ENCODE measurements at places on chromosomes 4 and X. TPM values are rescaled to one million over a fixed set of nuclear protein-coding genes. Genes with fewer than 3 reads are reported as not detected.

The HOPX gene
- 118 TPM for total RNA-seq

The MAGEA10 gene
- total RNA-seq, result not detected

The CFAP47 gene
- total RNA-seq, result not detected

The SMIM31 gene
- not detected for total RNA-seq

The HS3ST1 gene
- 0.05 TPM for total RNA-seq

The INPP4B gene
- total RNA-seq, result 65.0 TPM

The LNX1 gene
- total RNA-seq, result not detected

The CCDC110 gene
- 0.09 TPM for total RNA-seq

The LAMTOR3 gene
- 31.9 TPM for total RNA-seq

The ARHGAP4 gene
- 105 TPM for total RNA-seq

GRCh38 chrX:47581731-47582647 lies at the start of gene TIMP1:
TIMP1 (plus strand) TSS chrX:47582436; CDS start chrX:47583416, 980 bp downstream.
- ATAC-seq, result peak; percentile 81

- ATAC-seq, result peak; percentile 70
Measured at GRCh38 chrX:129769467-129770154, 10.1 kb upstream of the SASH3 start.

GRCh38 chrX:130467936-130468335 lies 66.1 kb downstream of the RBMX2 start:
- ATAC-seq, result no peak

DNA sequence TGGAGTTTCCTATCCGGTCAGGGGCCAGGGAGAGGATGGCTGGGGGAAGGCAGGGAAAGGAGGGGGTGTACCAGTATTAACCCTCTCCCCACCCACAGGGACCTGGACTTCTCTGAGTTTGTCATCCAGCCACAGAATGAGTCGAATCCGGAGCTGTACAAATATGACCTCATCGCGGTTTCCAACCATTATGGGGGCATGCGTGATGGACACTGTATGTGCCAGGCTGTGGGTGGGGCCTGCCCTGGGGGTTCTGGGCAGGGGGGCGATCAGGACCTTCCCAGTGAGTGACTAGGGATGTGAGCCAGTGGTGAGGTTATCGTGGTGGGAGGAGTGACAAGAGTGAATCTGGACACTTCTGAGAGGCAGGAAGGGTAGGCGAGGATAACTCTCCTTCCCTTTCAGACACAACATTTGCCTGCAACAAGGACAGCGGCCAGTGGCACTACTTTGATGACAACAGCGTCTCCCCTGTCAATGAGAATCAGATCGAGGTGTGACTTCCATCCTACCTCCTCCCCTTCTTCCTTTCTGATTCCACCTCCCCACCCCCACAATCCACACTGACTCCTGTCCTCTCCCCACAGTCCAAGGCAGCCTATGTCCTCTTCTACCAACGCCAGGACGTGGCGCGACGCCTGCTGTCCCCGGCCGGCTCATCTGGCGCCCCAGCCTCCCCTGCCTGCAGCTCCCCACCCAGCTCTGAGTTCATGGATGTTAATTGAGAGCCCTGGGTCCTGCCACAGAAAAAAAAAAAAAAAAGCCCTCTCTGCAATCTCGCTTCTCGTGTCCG lies 14.6 kb downstream of the USP11 start:
- ATAC-seq, result peak; percentile 72

DNA sequence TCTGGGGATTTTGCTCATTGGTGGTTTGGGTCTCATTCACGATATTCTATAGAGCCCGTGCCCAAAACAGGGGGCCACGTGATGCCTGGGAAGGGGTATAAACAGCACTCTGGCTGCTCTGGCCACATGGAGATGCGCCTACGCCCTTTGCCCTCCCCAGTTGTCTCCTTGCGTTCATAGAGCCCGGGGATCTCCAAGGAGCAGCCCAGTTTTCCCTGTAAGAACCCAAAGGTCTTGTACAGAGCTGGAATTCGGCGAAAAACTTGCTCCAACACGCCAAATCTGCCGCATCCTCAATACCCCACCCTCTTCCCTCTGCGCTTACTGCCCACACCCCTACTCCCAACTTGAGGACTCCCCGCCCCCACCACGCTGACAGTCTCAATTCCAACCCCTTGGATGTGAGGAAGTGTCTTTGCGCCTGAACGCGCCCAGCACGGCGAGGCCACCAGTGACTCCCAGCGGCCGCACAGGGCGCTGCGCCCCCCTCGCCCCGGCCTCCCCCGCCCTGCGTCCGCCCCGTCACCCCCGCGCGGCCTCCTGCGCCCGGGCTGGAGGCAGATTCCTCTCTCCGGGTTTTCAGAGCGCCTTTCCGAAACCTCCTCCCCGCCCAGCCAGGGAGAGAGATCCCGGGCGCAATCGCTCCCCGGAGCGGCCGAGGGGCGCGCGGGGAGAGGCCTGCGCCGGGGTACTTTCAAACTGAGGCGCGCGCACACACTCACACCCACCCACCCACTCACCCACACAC lies at the start of gene NHS:
Gene NHS, plus strand, starts transcription at position 582 of the 748 bp plus-strand sequence. CDS start 558 bp downstream, outside the sequence.
- no peak for ATAC-seq

- no peak for ATAC-seq
Measured at GRCh38 chr4:82268826-82269193, 105.0 kb downstream of the HNRNPD start.

DNA sequence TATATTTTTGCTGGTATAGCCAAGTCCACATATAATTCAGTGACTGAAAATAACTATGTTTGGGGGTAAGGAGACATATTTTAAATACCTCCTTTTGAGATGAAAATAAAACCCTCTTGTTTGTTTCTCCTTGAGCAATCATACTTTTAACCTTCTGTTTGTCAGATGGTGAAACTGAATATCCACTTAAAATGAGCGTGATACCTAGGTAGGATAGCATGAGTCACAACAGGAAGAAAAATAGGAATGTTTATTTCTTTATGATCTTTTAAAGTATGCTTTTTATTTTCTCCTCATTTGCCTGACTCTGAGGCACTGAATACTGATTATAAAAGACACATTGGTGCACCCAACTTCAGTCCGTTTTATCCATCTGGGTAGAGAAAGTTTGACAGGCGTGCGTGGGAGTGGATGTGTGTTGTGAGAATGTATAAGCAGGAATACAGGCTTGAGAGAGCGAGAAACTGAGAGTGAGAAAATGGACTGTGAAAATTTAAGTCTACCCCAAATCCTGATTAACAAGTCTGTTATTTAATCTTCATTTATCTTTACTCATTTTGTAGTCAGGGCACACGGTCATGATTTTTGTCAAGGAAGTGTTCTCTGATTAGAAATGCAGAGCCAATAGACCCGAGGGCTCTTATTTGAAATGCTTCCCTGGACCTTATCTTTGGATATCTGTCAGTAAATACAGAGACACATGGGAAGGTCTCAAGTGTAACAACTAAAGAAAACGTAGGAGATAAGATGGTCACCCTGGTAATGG lies 62.1 kb upstream of the ANTXR2 start:
- no peak for ATAC-seq

DNA sequence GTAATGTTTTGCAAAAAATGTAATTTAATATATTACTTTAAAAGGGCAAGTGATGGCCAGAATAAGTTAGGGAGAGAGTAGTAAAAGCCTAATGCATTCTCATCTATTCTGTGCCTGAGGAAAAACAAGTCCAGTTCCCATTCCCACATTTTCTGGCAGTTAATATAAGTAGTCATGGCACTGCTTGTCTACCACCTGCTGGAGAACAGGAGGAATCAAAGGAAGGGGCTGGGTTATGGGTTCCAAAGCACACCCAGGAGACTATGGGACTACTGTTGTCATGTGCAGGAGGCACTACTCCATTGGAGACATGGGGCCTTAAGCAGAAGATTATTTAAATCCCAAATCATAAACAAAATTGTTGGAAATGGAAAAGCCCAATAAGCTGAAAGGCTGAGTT lies 2618.6 kb downstream of the ARAP2 start:
- ATAC-seq, result no peak

DNA sequence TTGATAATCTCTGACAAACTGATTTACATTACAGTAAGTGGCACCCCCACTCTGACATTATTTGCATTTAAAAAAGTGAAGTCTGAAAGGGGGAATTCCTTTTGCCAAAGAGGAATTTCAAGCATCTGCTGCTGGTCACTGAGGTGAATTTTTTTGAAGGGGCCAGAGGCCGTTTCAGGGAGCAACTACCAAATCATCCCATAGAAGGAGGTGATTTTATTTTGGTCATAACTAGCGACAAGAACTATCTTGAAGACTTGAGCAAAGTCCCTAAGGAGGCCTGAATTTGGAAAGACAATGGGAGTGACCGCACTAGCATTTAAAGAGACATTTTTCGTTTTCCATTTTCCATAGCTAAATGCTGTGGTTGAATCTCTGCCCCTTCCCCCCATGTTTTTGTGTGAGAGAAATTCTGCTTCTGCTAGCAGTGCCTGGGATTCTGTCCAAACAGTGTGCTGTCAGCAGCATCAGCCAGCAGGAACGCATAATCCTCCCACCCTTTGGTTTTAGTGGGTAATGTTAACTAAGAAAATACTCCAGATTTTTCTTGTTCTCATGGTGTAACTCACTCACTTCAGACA lies 110.1 kb upstream of the MED14 start:
- no peak for ATAC-seq

DNA sequence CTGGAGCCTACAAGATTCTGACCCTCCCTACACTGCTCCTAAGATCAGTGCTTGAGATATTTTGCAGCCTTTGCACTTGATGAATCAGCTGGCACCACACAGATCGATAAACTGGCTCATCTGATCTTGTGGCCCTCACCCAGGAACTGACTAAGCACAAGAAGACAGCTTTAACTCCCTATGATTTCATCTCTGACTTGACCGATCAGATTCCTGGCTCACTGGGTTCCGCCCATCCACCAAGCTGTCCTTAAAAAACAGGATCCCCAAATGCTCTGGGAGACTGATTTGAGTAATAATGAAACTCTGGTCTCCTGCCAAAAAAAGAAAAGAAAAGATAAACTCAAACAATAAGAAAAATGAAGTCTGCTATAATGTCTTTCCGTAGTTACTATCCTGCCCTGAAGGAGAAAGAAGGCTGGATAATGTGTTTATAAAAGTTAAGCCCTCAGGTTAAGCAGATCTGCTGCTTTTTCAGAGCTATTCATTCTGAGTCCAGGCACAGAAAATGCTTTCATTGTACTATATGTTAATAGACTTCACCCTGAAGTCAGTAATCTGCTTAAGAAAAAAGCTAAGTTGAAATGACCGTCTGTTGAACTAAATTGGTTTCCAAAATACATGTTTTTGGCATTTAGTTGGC lies 795.2 kb downstream of the TRIML1 start:
- ATAC-seq, result no peak

DNA sequence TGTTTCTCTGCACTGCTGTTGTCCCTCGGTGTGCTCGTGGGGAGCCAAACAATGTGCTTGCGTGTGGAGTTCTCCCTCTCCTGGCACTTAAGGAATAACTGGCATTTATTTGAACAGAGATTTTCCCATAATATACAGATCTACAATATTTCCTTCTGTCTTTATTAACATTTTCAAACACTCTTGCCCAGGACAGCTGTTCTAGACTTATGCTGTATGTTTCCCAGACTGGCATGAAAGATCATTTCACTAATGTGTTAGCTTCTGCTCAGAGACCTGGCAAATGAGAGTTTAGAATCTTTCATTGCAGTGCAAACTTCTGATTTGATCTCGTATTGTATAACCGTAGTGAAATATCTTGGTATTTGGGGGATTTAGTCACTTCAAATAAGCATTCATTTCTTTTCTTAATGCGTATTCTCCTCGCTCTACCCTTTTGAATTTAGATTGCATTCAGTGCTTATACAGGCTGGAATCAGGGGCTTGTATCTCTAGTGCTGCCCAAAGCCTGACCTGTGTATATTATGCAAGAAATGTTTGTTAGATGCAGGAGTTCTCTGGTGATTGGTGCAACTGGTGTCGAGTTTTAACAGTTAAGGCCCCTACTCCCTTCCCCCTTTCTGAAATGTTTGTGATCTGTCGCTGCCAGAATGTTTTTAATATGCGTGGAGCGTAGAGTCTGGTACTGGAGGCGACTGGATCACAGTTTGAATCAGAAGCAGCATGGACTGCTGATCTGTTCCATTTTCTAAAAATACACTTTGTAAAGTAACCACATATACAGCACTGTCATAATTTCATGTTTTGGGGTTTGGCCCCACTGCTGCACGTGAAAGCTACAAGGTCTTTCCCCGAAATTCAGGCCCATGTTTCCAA lies 326.3 kb downstream of the ARHGAP10 start:
- no peak for ATAC-seq

DNA sequence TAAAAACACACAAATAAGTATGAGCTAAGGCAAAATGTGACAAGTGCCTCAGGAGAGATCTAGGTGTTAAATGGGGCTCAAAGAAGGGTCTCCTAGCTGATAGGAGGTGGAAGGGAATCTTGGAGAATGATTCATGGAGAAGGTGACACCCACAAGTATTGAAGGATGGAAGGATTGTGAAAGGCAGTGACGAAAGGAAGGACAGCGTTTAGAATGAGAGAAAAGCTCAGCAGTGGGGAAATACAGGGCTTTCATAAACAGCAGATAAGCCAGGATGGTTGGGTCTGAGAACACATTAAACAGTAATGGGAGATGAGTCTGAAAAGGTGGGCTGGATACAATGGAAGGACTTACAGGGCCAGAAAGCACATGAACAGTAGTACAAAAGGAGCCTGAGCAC lies 11.5 kb downstream of the ANXA5 start:
- ATAC-seq, result no peak

DNA sequence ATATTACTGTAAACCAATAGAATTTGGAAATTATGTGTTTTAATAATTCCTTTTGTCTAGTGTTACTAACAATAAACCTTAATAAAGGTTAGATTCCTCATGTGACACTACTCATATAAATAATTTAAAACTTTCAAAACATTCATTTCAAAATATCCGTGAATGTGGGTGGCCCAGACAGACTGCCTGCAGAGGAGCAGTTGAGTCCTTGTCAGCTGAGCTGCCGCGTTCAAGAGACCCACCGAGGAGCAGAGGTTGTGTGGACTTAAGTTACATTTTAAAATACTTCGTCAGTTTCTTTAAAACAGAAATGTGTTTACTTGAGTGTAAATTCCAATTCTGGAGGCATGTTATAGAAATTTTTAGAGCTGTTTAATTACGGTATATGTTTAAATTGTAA lies 64.2 kb upstream of the HGFAC start:
- no peak for ATAC-seq

GRCh38 chr4:46370531-46370930 lies 19.4 kb downstream of the GABRA2 start:
- no peak for ATAC-seq

GRCh38 chr4:37197899-37198298 lies 46.6 kb upstream of the NWD2 start:
- ATAC-seq, result no peak

GRCh38 chrX:14528629-14529289 lies 577 bp upstream of the GLRA2 start:
- no peak for ATAC-seq

DNA sequence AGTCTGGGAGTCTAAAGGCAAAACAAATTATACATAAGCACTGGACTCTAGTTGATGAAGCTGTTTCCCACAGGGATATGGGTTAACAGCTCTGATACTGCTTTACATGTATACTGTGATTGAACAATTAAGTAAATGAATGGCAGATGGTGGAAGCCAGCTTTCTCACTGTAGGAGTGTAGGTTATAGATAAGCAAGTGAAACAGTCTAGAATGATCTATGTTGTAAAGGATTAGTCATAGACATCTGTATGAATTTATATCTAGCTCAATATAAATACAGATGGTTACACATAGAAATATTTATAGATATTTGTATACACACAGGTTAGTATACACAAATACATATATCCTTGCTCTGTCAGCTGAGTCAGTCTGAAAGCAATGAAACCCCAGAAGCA lies 276.1 kb downstream of the PPARGC1A start:
- no peak for ATAC-seq

GRCh38 chr4:182448281-182449151 lies 205.3 kb downstream of the TENM3 start:
- ATAC-seq, result peak; percentile 60
